Activated T-cell treated with anti-CD3 and anti-CD28 coated beads for 4 hours (primary cell): ENCODE measurements at places on chromosomes 5 and 9.

DNA sequence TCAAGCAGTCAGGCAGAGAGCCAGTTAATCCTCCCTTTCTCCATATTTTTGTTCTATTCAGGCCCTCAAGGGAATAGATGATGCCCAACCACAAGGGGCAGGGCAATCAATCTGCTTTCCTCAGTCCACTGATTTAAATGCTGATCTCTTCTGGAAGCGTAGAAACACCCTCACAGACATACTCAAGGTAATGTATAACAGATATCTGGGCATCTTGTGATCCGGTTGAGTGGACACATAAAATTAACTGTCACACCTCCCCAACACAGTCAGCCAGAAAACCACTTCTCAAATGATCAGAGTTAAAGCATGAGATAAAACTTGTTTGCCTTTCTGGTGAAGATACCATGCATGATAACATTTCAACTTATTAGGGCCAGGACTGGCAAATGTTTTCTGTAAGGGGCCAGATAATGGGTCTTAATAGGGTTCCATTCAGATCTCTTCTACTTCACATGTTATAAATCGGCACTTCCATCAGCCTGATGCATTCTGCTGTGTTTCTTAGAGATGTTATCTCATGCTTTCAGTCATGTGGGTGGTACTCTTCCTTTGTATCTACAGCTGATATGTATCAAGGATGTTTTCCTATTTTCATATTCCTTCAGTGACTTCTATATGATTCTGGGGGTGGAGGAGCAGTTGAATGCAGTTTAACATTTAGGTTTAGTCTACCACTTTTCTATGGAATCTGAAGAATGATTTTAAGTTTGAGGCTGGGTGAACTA is 58.9 kb upstream of the CNTLN start:
- DNase-seq = no peak

DNA sequence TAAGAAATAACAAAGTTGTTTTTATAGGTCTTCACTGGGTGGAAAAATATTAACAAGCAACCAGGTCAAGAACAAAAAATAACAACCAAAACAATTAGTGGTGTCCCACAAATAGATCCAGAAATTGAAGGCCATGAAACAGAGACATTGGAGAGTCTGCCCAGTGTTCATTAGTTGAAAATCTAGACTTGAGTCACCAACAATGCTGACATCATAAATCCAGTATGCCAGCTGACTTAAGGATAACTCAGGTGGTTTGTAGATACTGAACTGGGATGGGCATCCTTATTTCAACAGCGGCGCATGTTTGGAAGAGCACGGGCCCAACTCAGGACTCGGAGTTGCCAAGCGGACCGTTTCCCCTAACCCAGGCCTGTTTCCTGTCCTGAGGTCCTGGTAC is 80.7 kb upstream of the TNFAIP8 start:
- DNase-seq = no peak

- no peak for DNase-seq
Observed at GRCh38 chr9:76732341-76732958, 31.8 kb upstream of the PCA3 start.

DNA sequence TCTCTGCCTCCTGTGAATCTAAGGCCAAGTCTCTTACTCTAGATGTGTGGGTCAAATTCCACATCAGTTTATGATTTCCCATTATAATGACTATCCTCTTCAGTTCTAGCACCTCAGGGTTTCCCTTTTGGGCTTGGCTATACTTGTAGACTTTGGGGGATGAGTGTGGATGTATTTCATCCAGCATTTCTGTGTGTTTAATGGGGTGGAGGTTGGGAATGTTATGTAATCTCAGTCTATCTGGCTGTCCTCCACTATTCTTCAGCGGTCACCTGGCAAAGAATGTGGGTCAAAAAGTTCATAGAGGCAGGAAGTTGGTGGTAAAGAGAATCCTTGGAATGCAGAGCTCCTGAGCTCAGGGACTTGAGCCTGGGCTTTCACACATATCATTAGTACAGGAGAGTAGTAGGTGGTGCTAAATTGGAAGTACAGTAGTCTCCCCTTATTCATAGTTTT is 64.9 kb downstream of the CFAP95 start:
- no peak for DNase-seq

DNA sequence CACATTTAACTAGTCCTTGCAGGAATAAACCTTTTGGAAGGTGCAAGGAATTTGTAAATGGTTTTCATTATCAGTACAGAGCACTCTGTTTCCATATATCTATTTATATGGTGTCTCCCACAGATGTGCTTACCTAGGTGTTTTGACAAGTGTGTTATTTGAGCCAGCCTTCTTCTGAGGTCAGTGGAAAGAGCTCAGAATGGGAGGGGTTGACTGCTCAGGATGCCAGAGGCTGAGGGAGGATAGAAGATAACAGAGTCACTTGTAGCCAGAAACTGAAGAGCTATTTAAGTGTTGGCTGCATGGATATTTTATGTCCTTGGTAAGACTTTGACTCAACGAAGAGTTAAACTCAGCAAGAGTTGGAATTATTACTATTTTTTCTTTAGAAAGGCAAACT is 5.0 kb downstream of the CMYA5 start:
- DNase-seq = no peak

GRCh38 chr9:34479431-34479866 is 20.8 kb downstream of the DNAI1 start:
- DNase-seq = no peak

DNA sequence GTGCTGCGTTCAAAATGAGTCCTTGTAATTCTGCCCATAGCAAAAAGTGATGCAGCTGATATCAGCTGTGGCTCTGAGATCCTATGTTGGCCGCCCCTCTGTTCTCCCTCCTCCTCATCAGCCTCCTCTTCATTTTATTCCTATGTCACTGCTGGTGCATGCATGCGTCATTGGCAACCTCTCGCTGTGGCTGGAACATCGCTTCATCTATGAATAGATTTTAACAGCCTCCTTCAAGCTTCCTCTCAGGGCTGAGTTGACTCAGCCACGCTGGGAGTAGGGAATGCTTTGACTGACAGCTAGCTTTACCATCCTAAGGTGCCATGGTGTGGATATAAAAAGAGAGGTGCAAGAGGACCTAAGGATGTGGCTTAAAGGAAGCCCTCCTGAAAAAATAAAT is 303.5 kb downstream of the PLK2 start:
- no peak for DNase-seq

DNA sequence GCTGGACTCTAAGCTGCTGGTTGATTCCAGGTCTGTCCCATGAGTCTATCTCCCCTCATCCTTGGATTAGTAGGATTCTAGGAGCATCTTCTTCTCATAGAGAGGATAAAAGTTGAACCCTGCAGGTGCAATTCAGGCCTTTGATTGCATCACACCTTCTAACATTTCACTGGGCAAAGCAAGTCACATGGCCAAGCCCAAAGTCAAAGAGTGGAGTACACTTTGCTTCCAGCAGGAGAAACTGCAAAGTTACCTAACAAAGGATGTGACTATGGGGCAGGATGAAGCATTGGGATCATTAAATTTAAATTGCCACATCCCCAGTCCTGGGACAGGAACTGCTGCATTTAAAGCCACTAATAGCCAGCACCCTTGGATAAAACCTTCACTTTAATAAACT is 51.0 kb upstream of the EGFLAM start:
- no peak for DNase-seq

DNA sequence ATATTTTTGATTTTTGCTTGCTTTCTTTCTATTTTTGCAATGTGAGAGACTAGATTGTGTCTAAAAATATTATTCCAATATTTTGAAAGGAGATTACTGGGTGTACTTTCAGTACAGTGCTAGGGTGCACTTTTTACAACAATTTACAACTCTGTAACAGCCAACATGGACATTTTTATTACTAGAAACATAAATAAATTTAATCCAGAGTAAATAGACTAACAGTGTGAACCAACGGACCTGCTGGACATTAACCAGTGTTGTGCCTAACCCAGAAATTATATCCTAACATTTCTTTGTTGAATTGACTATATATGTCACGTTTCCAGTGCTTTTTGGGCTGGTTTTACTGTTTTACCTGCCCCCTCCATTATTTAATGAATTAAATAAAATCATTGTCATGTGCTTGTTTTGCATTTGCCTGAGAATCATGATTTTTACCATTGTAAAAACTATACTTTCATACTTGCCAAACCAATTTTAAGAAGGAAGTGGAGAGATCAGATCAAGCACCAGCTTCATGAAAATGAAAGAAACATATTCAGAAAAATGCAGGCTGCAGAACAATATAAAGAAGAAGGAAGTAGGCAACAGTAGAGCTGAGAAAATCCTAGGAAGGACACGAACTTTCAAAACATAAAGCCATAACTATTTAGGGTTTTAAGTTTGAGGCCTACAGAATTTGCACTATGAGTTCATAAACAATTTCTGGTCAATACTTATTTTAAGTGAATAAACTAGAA is 400.8 kb upstream of the PIK3R1 start:
- no peak for DNase-seq

DNA sequence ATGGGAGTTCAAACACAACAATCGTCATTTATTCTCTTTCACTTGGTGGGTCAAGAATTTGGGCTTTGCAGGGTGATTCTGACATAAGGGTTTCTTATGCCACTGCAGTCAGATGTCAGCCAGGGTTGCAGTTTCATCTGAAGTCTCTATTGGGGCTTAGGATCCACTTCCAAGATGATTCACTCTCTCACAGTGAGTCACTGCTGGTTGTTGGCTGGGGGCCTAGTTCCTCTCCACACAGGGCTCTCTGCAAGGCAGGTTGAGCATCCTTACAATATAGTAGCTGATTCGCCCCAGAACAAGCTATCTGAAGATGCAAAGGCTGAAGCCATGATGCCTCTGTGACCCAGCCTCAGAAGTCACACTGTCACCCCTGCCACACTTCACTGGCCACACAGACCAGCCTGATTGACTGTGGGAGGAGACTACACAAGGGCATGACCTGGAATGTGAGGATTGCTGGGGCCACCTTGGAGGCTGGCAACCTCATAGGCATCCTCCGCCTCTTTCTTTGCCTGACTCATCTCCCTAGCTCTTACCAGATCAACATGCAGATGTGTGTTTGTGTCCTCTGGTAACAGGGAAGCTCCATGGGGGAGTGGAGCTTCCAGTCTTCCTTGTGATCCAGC is 4.5 kb upstream of the CARD19 start:
- peak; percentile 40 for DNase-seq

- no peak for DNase-seq
Observed at GRCh38 chr9:6214903-6215302, 704 bp upstream of the IL33 start.

- DNase-seq = no peak
Observed at GRCh38 chr5:115396688-115397087, 100.2 kb upstream of the CCDC112 start.

GRCh38 chr9:101037430-101037829 is 8.9 kb downstream of the PLPPR1 start:
- DNase-seq = no peak

- DNase-seq = no peak
Observed at GRCh38 chr5:154534457-154535050, 56.5 kb upstream of the HAND1 start.

- DNase-seq = no peak
Observed at GRCh38 chr9:108631496-108632285, 224.1 kb downstream of the ACTL7B start.

DNA sequence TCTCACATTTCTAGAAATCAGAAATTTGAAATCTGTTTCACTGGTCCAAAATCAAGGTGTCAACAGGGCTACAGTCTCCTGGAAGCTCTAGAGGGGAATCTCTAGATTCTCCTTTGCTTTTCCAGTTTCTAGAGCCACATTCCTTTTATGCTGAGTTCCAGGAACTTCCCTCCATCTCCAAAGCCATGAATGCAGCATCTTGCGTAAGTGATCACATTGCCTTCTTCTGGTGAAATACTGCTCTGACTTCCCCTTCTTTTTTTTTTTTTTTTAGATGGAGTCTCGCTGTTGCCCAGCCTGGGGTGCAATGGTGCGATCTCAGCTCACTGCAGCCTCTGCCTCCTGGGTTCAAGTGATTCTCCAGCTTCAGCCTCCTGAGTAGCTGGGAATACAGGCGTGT is 23.8 kb downstream of the GDA start:
- DNase-seq = no peak

DNA sequence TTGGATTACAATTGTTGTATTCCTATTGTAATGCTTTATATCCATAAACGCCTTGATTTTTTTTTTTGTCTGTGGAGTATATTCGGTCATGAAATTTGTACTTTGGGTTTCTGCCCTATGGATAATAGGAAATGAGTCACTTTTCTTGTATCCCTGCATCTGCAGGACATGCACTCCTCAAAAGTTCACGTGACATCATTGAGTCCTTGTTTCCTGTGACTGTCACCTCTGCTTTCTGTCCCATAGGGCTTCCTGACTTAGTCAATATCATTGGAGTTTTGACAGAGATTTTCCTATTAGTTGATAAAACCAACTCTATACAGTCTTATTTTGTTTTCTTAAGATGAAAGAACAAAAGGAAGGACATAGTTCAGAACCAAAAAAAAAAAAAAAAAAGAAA is 356.3 kb downstream of the MAT2B start:
- no peak for DNase-seq

GRCh38 chr5:850511-851006 is at the start of gene ZDHHC11:
Gene ZDHHC11 (minus strand): TSS chr5:850986. CDS start chr5:850602, 384 bp downstream.
- no peak for DNase-seq

DNA sequence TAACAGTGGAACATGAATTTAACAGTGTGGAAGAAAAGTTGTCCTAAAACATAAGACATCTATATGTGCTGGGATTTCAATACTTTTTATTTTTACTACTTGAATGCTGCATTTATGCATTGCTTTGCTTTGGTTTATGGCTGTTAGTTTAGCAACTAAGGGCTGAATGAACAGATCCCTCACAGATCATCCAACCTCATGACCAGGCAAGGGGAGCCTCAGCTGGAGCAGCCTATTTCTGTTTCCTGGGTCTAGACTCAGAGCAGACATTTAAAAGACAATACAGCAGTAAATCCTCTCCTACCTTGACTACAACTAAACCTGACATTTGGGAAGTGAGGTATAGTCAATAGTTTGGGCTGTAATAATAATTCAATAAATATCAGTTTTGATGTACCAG is 163.3 kb downstream of the AUH start:
- no peak for DNase-seq

- no peak for DNase-seq
Observed at GRCh38 chr9:72362118-72362531, 2.9 kb downstream of the ZFAND5 start.

DNA sequence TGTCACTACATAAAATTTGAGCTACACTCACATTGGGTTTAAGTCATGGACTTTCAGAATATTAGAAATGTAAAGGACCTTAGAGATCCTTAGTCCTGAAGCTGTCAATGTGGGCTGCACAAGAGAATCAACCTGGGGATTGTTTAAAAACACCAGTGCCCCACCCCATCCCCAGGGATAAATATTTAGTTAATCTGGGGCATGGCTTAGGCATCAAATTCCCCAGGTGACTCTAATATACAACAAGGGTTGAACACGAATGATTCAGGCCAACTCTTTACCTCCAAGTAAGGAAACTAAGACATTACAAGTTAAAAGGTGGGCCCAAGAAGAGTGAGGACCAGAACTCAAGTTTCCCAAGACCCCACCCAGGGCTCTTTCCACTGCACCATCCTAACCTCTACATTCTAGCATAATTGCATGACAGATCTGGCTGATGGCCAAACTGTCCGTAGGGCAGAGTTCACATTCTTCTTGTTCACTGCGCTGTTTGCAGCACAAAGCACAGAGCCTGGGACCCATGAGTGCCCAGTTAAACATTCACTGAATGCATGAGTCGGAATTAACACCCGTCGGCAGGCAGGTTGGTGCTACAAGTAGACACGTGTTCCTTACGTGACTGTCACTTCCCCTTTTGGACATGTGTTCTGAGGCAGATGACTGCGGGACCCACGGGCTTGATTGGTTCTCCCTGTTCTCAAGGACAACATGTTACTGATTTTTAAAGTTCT is 25.2 kb downstream of the CYFIP2 start:
- DNase-seq = no peak

GRCh38 chr5:22242532-22242931 is 610.6 kb downstream of the CDH12 start:
- DNase-seq = no peak
